ENCODE measurements at places on chromosomes 2 and 18.

GRCh38 chr2:24038786-24039499, 8.2 kb downstream of the WDCP start:
- no peak for DNase-seq

DNA sequence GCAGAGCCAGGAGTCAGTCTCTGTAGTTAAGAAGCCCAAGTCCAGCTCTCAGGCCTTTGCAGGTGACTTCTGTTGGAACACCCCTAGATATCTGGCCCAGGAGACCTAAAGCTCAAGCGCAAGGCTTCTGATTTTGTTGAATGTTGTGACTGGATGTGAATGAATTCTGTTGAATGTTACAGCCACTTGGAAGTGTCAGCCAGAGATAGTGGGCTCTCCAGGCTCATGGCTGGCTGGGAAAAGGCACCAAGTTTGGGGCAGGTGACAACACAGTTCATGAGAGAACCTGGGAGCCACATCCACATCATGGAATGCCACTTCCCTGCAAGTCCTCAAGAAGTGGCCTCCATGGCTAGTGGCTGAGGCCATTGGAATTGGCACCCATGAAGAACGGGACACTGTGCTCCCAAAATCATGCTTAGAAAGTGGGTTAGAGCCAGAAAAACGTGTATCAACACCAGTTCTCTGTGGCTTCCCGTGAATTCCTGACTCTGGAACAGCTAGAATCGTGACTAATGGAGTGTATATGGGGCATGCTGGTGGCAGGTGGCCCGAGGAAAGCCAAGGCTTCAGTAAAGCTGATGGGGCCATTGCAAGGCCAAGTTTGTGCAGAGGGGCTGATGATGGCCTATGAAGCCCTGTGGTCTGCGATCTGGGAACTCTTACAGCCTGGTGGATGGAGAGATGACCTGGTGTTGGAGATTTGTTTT, 30.2 kb downstream of the EDAR start:
- DNase-seq, result no peak

GRCh38 chr18:45100321-45101105, 419.8 kb downstream of the SETBP1 start:
- no peak for DNase-seq

- no peak for DNase-seq
Measured at GRCh38 chr2:195819276-195819675, 162.2 kb downstream of the SLC39A10 start.

GRCh38 chr18:857986-858385, 45.9 kb upstream of the YES1 start:
- DNase-seq, result no peak
